ENCODE measurements at places on chromosomes 7 and 10. TPM values are rescaled to one million over a fixed set of nuclear protein-coding genes. Genes with fewer than 3 reads are reported as not detected.

- no peak for DNase-seq
Measured at GRCh38 chr7:81206667-81207360, 288.0 kb upstream of the SEMA3C start.

DNA sequence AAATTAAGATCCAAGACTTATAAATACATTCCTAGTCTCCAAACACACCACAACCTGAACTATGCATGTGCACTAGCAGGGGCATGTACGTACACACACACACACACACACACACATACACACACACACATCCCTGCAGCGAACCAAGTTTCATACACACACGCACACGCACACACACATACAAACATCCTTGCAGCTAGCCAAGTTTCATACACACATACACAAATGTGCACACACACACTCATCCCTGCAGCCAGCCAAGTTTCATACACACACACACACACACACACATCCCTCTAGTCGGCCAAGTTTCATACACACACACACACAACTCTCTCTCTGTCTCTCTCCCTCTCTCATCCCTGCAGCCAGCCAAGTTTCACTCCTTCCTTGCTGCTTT lies 82.7 kb upstream of the WIPF3 start:
- no peak for DNase-seq

- DNase-seq, result no peak
Measured at GRCh38 chr10:62818426-62819011, 2.4 kb upstream of the EGR2 start.

- DNase-seq, result no peak
Measured at GRCh38 chr10:116255886-116256751, 16.9 kb downstream of the GFRA1 start.

CDK14 gene
- total RNA-seq, result 70.3 TPM

Measured in mucosa of gallbladder (tissue), 1 donor.